SK-N-MC (cell line): ENCODE measurements at places on chromosomes 7 and 10.

DNA sequence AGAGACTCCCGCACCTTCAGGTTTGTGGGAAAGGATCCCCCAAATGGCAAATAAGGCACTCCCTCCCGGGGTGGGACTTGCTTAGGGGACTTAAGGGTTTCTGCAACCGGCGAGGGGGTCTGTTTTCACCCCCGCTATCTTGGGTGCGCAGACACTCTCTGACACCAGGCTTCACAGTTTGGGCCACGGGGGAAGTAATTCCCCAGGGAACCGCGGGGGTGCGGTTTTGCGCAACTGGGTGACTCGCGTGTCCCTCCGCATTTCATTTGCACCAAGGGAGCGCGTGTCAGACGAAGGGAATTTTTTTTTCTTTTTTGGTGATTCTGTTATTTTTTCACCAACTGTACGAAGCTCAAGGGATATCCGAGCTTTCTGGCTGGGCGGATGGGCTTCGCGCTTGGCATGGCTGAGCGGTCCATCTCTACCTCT lies 1.7 kb downstream of the GRM8 start:
- DNase-seq: no peak

DNA sequence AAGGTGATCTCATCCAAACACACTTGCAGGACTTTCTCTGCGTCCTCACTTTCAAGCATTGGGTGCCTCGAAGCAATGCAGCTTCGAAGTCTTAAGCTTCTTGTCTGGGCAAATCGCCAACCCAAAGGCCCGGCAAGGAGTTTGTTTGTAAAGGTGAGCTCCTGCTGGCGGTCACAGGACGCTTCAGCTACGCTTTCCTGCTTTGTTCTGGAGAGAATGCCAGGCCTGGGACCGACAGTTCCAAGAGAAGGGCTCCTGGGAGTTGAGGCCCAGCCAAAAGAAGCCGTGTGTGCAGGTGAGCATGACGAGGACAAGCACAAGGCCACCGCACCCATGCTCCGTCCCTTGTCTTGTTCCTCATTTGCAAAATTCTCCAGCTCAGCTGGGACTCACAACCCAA lies 106.6 kb upstream of the DOCK1 start:
- DNase-seq: no peak

DNA sequence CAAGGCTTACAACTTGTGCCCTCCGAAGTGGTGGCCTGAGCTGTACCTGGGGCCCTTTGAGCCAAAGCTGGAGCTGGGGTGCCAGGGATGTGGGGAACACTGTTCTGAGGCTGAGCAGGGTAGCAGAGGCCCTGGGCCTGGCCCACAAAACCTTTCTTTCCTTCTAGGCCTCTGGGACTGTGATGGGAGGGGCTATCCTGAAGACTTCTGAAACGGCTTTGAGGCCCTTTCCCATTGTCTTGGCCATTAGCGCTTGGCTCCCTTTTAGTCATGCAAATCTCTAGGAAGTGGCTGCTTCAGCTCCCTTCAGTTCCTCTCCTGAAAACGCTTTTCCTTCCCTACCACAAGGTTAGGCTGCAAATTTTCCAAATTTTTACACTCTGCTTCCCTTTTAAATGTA lies 16.8 kb upstream of the CRYGN start:
- DNase-seq: no peak

DNA sequence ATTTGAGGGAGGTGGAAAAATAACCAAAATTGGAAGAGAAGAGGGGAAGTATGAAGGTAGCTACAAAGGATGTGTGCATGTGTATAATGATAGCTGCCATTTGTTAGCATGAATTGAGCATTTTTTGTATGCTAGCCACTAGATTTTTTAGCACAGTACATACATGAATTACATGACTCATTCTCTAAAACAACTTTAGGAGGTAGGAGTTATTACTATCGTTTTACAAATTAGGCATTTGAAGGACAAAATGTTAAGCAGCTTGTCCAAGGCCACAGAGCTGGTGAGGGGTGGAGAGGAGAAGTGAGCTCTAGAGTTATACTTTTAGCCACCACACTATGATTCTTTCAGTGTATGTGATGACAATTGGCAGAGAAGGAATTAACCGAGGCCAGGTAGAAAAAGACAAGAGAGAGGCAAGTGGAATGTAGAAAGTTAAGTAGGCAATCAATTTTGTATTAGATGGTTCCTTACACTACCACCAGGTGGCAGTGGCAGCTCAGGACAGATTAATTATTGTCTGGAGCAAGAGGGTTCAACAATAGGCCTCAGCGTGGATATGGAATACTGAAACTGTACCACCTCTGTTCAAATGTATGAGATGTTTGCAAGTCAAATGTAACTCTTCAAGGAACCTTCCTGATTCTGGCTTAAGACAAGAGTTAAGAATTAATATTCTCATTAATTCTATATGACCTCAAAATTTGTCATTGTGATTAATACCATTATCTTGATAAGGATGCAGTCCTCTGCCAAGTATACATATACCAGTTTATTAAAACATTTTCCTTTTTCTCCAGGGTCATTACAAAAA lies 128.0 kb downstream of the MBL2 start:
- no peak for DNase-seq

DNA sequence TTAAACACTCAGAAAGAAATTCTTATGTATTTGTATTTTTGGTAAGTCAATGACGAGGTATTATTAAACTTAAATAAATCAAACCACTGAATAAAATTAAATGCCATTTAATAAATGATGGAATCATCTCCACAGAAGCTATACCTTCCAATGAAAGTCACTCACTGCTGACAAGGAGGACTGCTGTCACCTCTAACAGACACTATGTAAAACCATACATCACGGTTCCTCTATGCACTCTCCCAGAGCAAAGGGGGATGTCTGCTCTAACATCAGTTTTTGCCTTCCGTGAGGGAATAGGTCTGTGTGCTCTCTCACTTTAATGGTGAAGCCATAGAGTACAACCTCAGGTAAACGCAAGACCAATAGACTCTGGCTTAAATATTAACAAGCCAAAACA lies 99.7 kb upstream of the DDC start:
- no peak for DNase-seq

- no peak for DNase-seq
Observed at GRCh38 chr7:114354306-114354705, 60.3 kb upstream of the FOXP2 start.

- DNase-seq: no peak
Observed at GRCh38 chr10:127290850-127291249, 94.5 kb upstream of the INSYN2A start.

DNA sequence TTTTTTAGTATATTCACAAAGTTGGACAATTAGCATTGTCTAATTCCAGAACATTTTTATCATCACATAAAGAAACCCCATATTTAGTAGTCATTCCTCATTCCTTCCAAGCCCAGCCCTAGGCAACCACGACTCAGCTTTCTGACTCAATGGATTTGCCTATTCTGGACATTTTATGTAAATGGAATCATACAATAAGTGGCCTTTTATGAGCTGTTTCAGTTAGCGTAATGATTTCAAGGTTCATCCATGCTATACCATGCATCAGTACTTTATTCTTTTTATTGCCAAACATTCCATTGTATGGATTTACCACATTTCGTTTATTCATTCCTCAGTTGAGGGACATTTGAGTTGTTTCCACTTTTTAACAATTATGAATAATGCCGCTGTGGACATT lies 249.2 kb downstream of the DYNC1I1 start:
- no peak for DNase-seq

- DNase-seq: no peak
Observed at GRCh38 chr7:155496267-155497005, 38.5 kb downstream of the EN2 start.

GRCh38 chr10:98366062-98366530 lies 48.9 kb downstream of the PYROXD2 start:
- no peak for DNase-seq

DNA sequence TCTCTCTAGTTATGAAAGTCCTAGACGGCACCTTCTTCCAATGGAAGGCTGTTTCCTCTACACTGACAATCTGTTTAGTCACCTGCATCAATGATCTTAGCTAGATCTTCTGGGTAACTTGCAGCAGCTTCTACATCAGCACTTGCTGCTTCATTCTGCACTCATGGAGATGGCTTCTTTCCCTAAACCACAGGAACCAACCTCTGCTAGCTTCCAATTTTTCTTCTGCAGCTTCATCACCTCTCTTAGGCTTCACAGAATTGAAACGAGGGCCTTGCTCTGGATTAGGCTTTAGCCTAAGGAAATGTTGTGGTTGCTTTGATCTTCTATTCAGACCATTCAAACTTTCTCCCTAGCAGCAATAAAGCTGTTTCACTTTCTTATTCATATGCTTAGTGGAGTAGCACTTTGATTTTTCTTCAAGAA lies 24.6 kb downstream of the NAMPT start:
- no peak for DNase-seq

- DNase-seq: no peak
Observed at GRCh38 chr10:6957851-6958250, 377.8 kb upstream of the PRKCQ start.

- DNase-seq: no peak
Observed at GRCh38 chr7:117193564-117193963, 129.3 kb downstream of the WNT2 start.

DNA sequence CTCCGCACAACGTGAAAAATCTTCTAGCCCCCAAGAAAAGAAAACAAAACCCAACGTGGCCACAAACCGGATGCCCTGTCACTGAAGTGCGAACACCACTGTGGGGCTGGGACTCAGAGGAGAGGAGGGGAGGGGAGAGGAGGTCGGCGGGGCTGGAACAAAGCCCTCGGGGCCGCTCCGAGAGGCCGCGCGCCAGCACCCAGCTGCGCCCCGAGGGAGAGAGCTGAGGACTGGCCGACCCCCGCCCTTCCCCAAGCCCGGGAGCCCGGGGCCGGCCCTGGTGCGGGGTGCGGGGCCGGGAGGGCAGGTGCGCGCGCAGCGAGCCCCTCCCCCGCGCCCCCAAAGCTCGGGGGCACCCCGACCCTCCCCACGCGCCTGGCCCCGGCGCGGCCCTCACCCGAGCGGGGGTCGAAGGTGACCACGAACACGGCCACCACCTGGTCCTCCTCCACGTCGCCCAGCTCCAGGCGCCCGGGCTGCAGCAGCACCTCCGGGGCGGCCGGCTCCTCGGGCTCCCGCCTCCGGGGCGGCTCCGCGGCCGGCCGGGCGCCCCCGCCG lies 398 bp downstream of the DENND11 start:
- no peak for DNase-seq

DNA sequence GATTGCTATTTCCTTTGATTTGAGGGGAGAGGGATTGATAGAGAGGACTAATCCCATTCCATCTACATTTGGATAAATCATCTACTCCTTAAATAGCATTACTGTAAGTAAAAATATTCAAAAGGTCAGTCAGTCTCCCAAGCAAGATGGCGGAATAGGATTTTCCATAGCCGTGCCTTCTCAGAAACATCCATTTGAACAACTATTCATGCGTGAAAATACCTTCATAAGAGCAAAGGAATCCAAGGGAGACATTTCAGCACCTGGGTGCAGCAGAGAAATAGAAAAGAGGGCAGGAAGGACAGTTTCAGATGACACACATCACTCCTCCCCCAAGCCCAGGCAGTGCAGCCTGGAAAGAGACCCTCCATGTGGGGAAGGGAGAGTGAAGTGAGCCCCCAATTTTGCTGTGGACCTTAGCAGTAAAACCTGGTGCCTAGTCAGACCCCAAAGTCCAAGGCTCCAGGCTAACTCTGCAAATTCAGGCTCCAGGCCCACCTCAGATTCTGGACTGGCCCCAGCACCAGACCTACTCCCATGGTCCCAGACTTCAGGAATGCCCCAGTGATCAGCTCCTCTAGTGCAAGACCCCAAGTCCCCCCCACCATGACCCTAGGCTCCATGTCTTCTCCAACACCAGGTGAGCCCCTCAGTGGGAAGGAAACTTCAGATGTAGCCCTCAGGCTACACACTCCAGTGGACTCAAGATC lies 104.3 kb upstream of the LANCL2 start:
- no peak for DNase-seq

DNA sequence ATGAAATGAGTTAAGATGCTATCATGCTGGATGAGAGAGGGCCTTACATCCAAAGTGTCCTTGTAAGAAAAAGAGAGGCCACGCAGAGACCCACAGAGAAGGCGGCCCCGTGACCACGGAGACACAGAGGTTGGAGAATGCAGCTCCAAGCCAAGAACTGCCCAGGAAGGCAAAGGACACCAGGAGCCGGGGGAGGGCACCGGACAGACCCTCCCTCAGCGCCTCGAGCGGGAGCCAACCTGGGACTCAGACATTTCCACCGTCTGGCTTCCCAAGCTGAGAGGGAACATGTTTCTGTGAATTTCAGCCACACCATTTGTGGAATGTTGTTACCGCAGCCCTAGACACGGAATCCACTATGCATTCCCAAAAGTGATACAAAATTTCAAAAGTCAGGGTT lies 22.9 kb downstream of the TCERG1L start:
- DNase-seq: no peak

DNA sequence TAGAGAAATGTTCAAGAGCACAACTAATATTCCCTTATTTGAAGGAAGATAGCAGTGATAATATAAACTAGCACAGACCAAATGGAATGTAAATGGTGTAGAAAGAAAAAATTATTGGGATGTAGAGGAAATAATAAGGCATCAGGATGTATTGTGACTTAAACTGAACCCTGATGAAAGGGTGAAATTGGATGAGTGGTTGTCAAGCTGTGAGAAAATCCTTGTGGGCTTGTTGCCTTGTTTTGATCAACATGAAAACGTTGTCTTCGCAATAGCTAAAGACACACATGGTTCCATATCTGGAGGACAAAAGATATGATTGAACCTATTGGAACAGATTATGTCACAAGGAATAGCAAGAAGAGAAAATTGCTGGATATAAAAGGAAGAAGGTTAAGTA lies 40.3 kb upstream of the CNTNAP2 start:
- DNase-seq: no peak

DNA sequence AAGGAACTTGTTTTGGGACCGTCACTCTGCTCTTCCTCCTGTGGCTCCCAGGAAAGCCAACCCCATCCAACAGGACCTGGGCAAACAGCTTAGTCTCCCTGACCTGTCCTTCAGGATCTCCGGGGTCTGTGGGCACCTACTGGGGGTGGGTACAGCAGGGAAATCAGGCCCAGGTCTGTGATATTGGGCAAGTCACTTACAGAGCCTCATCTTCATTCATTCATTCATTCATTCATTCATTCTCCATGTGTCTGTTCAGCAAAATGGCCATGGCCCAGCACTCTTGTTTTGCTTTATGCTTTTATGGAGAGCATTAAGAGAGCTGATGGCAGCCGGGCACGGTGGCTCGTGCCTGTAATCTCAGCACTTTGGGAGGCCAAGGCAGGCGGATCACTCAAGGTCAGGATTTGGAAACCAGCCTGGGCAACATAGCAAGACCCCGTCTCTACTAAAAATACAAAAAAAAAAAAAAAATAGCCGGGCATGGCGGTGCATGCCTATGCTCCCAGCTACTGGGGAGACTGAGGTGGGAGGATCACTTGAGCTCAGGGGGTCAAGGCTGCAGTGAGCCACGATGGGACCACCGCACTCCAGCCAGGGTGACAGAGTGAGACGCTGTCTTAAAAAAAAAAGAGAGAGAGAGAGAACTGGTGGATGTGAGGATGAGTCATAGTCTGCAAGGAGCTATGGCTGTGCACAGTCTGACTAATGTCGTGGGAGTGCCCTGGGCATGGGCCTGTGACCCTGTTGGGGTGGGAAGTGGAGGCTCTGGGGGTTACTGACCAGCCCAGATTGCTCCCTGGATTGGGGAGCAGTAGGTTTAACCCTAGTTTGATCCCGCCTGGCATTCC lies 54.3 kb downstream of the CLIP2 start:
- no peak for DNase-seq

GRCh38 chr10:127497685-127498084 lies 51.4 kb upstream of the NPS start:
- DNase-seq: no peak

- no peak for DNase-seq
Observed at GRCh38 chr7:34756025-34756437, 98.0 kb downstream of the NPSR1 start.
